Stimulated activated CD4-positive, alpha-beta T cell treated with anti-CD3 and anti-CD28 coated beads, TNF-alpha, amount 100 ng/mL, for 24 hours (primary cell): ENCODE measurements at places on chromosomes 4 and X.

DNA sequence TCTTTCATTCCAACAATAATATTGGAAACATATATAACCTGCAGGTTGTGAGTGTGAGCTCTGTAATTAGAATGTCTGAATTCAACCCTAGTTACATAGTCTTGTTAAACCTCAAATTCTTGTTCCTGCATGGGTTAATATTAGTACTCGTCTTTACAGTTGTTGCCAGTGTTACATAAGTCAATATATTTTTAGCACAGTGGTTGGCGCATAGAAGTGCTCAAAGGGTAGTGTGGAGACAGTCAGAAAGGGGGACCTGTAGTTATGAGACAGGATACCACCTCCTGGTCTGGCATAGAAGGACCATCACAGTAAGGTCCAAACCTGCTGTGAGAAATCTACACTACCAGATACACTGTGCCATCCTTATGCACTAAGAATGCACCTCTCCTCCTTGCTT, 1045.9 kb upstream of the SLIT2 start:
- no peak for DNase-seq

GRCh38 chr4:56958111-56958517, 19.3 kb downstream of the NOA1 start:
- no peak for DNase-seq

DNA sequence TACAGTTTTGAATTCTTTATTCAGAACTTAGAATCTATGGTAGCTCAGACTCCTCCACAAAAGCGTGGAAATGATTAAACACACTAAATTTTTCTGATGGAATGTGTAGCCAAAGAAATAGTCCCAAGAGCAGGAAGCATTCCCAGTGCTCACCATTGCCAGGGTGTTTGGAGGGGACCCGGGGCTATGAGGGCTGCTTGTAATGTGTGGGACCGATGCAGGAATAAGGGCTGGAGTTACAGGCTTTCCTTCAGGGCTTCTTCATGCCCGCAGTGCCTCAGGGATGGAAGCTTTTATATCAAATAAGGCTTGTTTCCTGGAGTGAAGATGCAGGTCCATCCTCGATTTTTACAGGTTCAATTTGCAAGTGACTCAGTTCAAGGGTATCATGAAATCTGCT, 25.8 kb downstream of the WWC2 start:
- no peak for DNase-seq

DNA sequence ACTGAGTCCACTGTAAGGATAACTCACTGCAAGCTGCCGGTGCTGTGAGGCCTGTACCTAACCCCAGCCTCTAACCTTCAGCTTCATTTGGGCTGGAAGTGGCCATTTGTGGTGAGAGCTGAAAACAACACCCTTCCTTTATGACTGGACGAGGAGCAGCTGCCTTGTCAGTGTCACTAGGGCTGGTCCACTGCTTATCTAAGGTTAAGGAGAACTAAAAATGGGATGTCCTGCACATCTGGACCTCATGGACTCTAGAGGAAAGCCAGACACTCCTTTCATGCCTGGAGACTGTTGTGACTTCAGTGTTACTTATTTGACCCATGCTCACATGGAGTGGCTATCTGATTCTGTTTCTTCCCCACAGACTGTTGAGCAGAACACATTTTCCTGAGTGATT, 139.9 kb downstream of the ZNF518B start:
- no peak for DNase-seq

DNA sequence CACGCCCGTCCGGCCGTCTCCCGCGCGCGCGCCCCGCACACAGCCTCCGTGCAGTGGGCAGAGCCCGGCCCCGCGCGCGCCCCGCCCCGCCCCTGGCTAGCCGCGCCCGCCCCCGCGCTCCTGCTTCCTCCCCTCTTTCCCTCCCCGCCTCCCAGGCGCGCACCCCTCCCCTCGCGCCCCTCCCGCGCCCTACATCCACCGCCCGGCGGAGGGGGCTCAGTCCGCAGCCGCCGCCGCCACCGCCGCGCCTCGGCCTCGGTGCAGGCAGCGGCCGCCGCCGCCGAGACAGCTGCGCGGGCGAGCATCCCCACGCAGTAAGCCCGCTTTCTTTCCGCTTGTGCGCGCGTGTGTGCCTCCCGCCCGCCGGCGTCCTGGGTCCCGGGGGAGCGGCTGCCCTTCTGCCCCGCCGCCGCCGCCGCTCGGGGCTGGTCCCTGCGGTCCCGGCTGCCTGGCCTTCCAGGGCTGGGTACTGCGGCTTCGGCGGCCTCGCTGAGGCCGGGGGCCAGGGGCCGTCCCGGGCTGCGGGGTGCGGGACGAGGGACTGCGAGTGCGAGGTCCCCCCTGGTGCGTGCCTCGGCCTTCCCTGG, at the start of gene FHL1:
TSS of gene FHL1 (plus strand) at position 219 of the 587 bp plus-strand sequence.
- no peak for DNase-seq

DNA sequence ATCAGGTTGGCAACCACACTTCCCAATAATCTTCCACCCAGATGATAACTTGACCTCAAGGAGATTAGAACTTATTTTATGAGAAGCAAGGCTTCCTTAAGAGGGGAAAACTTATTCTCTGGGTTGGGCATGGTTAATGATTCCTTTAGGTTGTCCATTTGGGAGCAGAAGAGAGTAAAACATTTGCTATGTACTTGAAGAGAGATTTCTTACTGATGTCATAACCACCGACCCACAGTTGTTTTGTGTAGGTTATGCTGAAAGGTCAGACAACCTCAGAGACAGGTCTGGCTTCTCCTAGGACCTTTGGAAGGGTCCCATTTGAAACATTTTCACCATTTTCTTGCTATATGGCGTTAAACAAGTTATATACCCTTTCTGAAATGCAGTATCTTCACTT, 56.1 kb downstream of the FAM114A1 start:
- DNase-seq, result no peak

GRCh38 chr4:163693776-163694175, 199.3 kb downstream of the TMA16 start:
- DNase-seq, result no peak
